ENCODE measurements at places on chromosomes 4 and X. TPM values are rescaled to one million over a fixed set of nuclear protein-coding genes. Genes with fewer than 3 reads are reported as not detected.

The STARD8 gene
- 4.6 TPM for total RNA-seq

The NCAPG gene
- total RNA-seq, result 63.6 TPM

The SPANXA1 gene
- not detected for total RNA-seq

The SMIM31 gene
- total RNA-seq, result not detected

The CLGN gene
- total RNA-seq, result 1.1 TPM

The SSX2B gene
- not detected for total RNA-seq

The MSX1 gene
- 0.56 TPM for total RNA-seq

The ARHGAP4 gene
- 0.38 TPM for total RNA-seq

The BEX1 gene
- 24.7 TPM for total RNA-seq

The ZNF674 gene
- 2.5 TPM for total RNA-seq

The OTC gene
- not detected for total RNA-seq

The STBD1 gene
- 8.8 TPM for total RNA-seq

The BGN gene
- 43.9 TPM for total RNA-seq

The AR gene
- 1.5 TPM for total RNA-seq

The ADGRG4 gene
- total RNA-seq, result not detected

The S100P gene
- total RNA-seq, result not detected

The SLC4A4 gene
- 21.1 TPM for total RNA-seq

The BMP3 gene
- total RNA-seq, result under 0.01 TPM

The GABRQ gene
- not detected for total RNA-seq

The RHOXF1 gene
- not detected for total RNA-seq

The MAGEC3 gene
- total RNA-seq, result not detected

The SSX2 gene
- total RNA-seq, result not detected

The SLC25A43 gene
- total RNA-seq, result 24.8 TPM

The TMEM150C gene
- 0.38 TPM for total RNA-seq

The UXT gene
- 135 TPM for total RNA-seq

The GRIA3 gene
- 5.4 TPM for total RNA-seq

The ACE2 gene
- total RNA-seq, result 1.1 TPM

The ZIC3 gene
- total RNA-seq, result not detected

The ETDA gene
- not detected for total RNA-seq

The PRDM8 gene
- 8.8 TPM for total RNA-seq

The MID1IP1 gene
- total RNA-seq, result 60.4 TPM

The FGF13 gene
- total RNA-seq, result under 0.01 TPM

The TEC gene
- 1.1 TPM for total RNA-seq

The HPSE gene
- 0.58 TPM for total RNA-seq

The GRK4 gene
- total RNA-seq, result 5.9 TPM

The GIMD1 gene
- total RNA-seq, result 0.19 TPM

The UGT2A3 gene
- total RNA-seq, result 0.28 TPM

The FAM184B gene
- under 0.01 TPM for total RNA-seq

The KLHL34 gene
- total RNA-seq, result under 0.01 TPM

The SYTL5 gene
- total RNA-seq, result 1.4 TPM

The ADGRG2 gene
- total RNA-seq, result under 0.01 TPM

The ZFP92 gene
- 0.19 TPM for total RNA-seq

The RPS6KA6 gene
- 2.3 TPM for total RNA-seq

The GSPT2 gene
- total RNA-seq, result 5.4 TPM

The BRCC3 gene
- total RNA-seq, result 22.0 TPM
